Right ventricle myocardium inferior (tissue), 1 donor: ENCODE measurements at places on chromosomes 5 and 9. TPM values are rescaled to one million over a fixed set of nuclear protein-coding genes. Genes with fewer than 3 reads are reported as not detected.

- no peak for DNase-seq
Observed at GRCh38 chr9:133202145-133202513, 6.9 kb downstream of the OBP2B start.

- no peak for DNase-seq
Observed at GRCh38 chr5:161311146-161311708, 235.3 kb downstream of the GABRB2 start.

Gene PCDH12
- 10.4 TPM for total RNA-seq

Gene LURAP1L
- total RNA-seq = 1.9 TPM

Gene NME5
- total RNA-seq = 3.9 TPM
